ENCODE measurements at places on chromosomes 3 and 15. TPM values are rescaled to one million over a fixed set of nuclear protein-coding genes. Genes with fewer than 3 reads are reported as not detected.

DNA sequence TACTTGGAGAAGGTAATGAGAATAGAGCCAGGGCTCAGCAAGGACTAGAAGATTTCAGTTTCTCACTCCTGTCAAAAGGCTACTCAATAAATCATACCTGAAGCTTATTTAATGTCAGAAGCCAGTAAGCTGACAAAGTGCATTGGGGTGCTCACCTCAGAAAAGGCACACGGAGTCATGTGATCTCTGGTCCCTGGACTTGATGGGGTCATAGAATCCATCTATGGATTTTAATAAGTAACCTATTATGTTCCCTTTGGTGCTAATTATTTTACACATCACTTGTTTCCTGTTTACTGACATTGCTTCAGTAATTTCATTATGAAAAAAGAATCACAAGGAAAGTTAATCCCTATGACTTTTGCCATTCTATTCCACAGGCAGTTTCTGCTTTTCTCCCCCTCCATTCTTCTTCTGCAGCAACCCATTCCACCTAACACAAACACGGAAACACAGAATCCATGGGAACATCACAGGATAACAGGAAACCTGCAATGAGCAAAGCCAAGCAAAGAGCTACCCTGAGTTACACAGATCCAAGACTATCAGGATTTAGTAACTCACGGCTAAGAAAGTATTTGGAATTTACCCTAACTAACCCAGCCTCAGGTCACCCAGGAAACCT lies 159.6 kb downstream of the MEIS2 start:
- H3K4me1 ChIP-seq, result peaks cover 21% of the 10 kb centered on the region
- H3K36me3 ChIP-seq, result no peaks in the 10 kb centered on the region
- H3K27me3 ChIP-seq, result no peaks in the 10 kb centered on the region
- no peak overlapping the region for H3K4me3 ChIP-seq

The CSPG5 gene
- total RNA-seq, result 3.4 TPM

GRCh38 chr3:123755501-123755900 lies 128.6 kb downstream of the MYLK start:
- peaks cover 6% of the 10 kb centered on the region for H3K4me1 ChIP-seq
- no peaks in the 10 kb centered on the region for H3K36me3 ChIP-seq
- H3K4me3 ChIP-seq, result no peak overlapping the region
- H3K27ac ChIP-seq, result no peak overlapping the region

GRCh38 chr3:141279077-141279967 lies 47.7 kb downstream of the PXYLP1 start:
- H3K27ac ChIP-seq, result no peak overlapping the region
- no peaks in the 10 kb centered on the region for H3K27me3 ChIP-seq
- H3K36me3 ChIP-seq, result no peaks in the 10 kb centered on the region
- DNase-seq, result peak; percentile 60
- H3K4me3 ChIP-seq, result no peak overlapping the region

GRCh38 chr3:55895897-55896566 lies 408.9 kb upstream of the WNT5A start:
- no peaks in the 10 kb centered on the region for H3K4me1 ChIP-seq
- H3K27me3 ChIP-seq, result no peaks in the 10 kb centered on the region
- H3K36me3 ChIP-seq, result no peaks in the 10 kb centered on the region
- no peak overlapping the region for H3K27ac ChIP-seq
- H3K4me3 ChIP-seq, result no peak overlapping the region
- DNase-seq, result no peak

The SAMMSON gene
- not detected for total RNA-seq

DNA sequence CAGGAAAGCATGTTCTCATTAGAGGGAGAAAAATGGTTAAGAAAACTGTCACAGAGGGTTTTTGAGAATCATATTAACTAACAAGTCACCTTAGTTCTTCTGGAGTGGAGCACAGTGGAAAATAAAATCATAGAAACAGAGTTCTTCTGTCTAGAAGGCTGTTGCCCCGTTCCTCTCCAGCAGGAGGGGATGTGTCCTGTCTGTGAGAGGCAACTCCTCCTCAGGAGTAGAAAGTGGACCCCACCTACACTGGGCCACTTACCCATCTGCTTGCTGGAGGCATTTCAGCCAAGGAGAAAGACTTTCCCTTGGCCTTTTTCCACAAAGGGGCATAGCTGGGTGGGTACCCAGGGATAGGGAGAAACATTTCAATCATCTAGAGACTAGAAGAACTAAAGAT lies 106.6 kb downstream of the SSR3 start:
- H3K4me3 ChIP-seq, result no peak overlapping the region
- H3K27ac ChIP-seq, result no peak overlapping the region
- peak; percentile 81 for DNase-seq
- no peaks in the 10 kb centered on the region for H3K36me3 ChIP-seq
